ENCODE measurements at places on chromosomes 16 and 17.

DNA sequence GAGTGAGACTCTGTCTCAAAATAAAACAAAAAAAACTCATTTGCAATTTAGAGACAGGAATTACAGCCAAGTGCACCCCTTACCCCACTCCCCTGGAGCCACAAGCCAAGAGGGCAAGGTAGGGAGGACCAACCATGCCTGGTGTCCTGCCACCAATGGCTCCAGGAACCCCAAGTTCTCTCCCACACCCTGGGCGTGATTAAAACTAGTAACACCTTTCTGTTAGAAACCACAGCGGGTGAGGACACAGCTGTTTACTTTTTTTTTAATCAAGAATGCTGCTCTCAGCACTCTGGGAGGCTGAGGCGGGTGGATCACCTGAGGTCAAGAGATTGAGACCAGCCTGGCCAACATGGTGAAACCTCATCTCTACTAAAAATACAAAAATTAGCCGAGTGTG is 38.1 kb downstream of the ANKRD11 start:
- DNase-seq, result no peak

DNA sequence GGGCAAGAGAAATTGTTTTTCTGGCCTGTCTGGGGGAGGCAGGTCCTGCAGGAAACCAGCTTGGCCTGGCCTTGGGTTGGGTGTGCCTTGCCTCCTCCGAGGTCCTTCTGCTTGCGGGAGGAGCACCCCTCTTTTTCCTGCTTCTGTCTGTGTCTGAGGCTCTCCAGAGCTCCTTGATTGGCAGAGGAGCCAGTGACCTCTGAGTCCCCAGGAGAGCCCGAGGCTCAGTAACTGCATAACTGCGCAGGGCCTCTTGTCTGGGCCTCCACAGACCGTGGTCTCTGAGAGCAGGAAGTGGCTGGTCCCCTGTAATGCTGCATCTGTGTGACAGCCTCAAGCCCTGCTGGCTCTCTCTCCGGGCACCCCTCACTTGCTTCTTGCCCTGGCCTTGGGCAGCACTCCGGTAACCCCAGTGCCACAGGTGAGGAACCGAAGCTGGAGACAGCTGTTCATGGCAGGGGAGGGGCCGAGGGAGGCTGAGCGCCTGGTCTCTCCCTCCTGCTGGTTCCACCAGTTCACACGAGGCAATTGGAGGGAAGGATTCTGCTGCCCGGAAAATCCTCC is 1.6 kb downstream of the CAPN15 start:
- no peak for DNase-seq

DNA sequence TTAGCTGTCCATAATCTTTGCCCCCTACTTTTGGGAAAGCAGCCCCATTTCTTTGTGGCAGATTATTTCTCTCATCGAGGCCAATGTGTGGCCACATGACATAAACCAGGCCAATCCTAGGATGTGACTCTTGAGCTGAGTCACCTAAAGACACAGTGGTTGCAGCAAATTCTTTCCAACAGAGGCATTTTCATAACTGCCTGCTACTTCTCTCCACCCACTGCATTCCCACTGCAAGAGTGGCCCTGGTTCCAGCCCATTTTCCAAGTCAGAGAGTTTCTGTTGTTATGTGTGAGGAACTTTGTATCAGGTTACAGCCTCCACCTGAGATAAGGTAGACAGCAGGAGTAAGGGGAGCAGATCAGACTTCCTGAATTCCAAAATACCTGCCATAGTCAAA is 195.2 kb downstream of the RGS9 start:
- no peak for DNase-seq

- no peak for DNase-seq
These were observed 1.2 kb upstream of the KATNB1 start for GRCh38 chr16:57734308-57734924.

DNA sequence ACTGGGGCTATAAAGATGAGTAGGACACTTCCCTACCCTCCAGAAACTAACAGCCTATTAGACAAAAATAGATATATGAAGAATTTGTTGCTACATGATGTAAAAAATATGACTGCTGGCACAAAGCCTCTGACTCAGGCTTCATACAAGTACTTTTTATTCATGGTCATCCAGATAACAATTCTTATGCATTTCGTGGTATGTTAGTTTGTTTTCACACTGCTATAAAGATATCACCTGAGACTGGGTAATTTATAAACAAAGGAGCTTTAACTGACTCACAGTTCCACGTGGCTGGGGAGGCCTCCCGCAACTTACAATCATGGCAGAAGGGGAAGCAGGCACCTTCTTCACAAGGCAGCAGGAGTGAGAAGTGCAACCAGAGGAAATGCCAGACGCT is 112.5 kb upstream of the HLF start:
- DNase-seq, result no peak
